ENCODE measurements at places on chromosomes 2 and 18.
A peak's percentile ranks its signal among the peaks of the same experiment; 100 is the strongest.

DNA sequence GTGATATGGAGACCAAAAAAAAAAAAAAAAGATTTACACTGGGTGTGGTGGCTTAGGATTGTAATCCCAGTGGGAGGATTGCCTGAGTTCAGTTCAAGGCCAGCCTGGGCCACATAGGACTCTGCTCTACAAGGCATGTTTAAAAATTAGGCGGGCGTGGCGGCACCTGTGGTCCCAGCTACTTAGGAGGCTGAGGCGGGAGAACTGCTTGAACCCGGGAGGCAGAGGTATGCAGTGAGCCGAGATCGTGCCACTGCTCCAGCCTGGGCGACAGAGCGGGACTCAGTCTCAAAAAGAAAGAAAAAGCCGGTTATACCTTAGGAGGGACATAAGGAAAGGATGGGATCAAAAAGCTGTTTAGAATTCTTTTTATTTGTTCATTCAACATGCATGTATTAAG is 707 bp upstream of the SPDYA start:
- DNase-seq, result no peak

DNA sequence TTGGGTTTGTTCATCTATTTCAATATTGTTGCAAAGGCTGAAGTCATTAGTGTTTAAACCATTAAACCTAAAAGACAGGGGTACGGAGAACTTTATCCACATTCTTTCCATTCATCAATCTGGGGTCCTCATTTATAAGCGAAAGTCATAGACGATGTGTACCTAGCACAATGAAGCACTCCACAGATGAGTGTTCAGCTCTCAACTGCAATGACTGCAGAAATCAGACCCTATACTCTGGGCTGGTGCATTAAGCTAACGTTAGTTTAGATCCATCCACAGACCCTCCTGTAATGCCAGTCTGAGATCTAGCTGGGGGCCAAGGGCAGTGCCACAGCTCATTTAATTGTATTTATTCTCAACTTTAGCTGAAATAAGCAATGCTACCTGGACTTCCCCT is 155.2 kb downstream of the AFF3 start:
- DNase-seq, result no peak

DNA sequence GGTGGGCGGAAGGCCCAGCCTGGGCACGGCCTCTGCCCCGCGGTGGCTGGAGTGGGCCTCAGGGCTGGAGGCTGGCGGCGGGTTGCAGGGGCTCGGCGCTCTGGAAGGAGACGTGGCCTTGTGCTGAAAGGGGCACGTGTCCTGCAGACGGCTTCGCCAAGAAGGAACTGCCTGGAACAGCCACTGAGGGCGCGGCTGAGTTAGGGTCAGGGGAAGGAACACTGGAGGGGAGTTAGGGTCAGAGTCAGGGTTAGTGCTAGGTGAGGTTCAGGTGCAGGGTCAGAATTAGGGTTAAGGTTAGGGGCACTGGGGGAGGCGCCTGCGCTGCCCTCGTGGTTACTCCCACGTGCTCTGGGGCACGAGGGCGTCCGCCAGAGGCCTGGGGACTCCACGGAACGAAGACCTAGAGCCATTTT is 933 bp upstream of the ADNP2 start:
- DNase-seq, result peak; percentile 21

DNA sequence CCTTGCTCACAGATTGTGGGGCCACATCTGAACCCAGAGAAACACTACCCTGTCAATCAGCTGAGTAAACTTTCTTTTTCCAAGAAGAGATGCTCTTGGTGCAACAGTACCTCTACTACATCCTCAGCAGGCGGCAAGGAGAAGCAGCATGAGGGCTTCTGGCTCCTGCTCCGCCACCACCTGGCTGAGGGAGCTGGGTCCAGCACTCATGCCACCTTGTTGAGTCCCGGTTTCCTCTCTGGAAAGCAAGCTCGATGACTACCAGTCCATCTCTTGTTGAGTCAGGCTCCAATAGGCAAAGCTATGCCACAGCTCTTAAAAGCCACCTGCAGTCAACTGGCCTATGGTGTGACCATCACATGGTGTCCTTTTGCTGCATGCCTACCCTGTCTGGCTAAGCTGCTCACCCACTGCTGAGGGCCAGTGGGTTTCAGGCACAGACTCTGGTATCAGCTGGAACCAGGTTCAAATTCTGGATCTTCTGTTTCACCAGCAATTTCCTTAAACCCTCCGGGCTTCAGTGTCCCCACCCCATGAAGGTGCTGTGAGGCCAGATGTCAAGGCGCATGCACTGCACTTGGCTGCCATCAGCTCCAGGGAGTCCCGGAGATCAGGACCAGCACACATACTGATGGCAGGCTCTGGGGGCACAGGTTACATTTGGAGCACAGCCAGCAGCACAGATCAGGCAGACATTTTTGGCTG is 42.5 kb upstream of the ACAA2 start:
- DNase-seq, result no peak

GRCh38 chr2:154291927-154292326 is 406.6 kb upstream of the KCNJ3 start:
- DNase-seq, result no peak

DNA sequence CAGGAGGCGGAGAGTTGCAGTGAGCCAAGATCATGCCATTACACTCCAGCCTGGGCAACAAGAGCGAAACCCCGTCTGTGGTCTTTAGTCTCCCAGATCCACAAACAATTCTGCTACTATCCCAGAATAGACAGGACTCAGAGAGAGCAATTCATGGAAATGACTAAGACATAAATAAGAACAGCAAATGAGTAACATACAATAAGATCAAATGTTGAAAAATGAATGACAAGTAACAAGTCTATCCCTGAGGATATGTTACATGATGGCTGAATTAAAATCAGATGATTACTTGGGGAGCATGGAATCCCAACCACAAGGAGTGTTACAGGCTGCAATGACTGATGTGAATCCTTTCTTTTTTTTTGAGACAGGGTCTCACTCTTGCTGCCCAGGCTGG is 10.3 kb downstream of the ARL5A start:
- no peak for DNase-seq

- no peak for DNase-seq
Measured at GRCh38 chr2:176745543-176746200, 466.9 kb upstream of the HNRNPA3 start.

- DNase-seq, result no peak
Measured at GRCh38 chr2:148978706-148979105, 59.8 kb upstream of the LYPD6B start.

GRCh38 chr2:113015655-113016054 is 10.4 kb downstream of the IL36A start:
- DNase-seq, result no peak

- DNase-seq, result no peak
Measured at GRCh38 chr2:203580844-203581243, 45.7 kb upstream of the RAPH1 start.

GRCh38 chr2:96499061-96499960 is 5.8 kb downstream of the NEURL3 start:
- no peak for DNase-seq

- no peak for DNase-seq
Measured at GRCh38 chr2:28626891-28627421, 124.7 kb upstream of the PPP1CB start.

GRCh38 chr2:172843902-172844715 is 108.5 kb downstream of the RAPGEF4 start:
- no peak for DNase-seq
